ENCODE measurements at places on chromosomes 16 and 17.
A peak's percentile ranks its signal among the peaks of the same experiment; 100 is the strongest.

GRCh38 chr17:69358688-69359596, 32.0 kb upstream of the ABCA5 start:
- peak; percentile 63 for DNase-seq

DNA sequence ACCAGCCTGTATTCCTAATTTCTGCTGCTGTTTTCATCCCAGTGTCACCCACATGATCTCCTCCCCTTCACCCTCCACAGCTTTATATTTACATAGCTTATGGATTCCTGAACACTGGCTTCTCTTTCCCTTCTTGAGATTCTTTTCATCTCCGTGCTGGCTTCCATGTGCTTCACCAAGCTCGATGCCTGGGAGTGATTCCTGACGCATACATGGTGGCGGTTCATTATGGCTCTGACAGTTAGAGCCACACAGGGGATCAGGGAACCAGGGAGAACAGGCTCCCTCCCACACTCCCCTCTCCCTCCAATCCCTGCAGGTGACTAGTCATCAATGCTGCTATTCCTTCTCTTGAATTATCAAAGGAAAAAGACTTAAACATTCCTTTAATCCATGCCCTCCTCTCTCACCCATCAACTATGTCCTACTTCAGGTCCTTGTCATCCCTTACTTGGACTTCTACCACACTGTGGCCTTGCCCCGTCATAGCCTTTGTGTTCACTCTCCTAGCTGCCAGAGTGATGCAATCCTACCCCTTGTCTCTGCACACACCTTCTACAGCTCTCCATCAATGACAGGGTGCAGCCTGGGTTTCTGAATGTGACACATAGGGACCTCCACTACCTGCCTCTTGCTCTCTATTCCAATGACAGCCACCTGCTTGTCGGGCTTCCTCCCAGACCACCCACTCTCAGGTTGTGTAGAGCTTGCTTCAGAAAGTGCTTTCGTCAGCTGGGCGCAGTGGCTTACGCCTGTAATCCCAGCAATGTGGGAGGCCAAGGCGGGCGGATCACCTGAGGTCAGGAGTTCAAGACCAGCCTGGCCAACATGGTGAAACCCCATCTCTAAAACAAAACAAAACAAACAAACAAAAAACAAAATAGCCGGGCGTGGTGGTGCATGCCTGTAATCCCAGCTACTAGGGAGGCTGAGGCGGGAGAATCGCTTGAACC, 43.6 kb downstream of the MYH13 start:
- no peak for DNase-seq

GRCh38 chr16:10599626-10600025, 19.2 kb upstream of the EMP2 start:
- DNase-seq: no peak

DNA sequence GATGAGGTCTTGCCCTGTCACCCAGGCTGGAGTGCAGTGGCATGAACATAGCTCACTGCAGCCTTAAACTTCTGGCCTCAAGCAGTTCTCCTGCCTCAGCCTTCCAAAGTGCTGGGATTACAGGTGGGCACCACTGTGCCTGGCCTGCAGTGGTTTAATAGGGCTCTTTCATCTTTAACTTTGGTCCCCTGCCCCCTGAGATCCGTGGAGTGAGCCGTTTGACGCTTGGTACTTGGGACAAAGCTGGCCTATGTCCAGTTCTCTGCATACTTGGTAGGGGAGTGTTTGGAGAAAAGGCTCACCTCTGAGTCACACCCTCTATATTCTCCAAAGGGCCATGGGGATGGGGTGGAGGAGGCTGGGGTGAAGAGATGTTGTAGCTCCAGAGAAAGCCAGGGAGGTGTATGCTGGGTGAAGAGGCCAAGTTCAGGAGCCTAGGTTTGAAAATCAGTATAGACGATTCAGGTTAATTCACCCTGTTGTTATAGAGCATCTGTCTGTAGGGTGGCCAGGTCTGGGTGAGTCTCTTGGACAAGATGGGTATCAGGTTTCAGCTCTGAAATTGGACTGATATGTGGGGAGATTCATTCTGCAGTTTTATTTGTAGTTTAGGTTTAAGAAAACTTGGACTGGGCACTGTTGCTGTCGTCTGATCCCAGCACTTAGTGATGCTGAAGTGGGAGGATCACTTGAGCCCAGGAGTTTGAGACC, 17.6 kb downstream of the ABCC1 start:
- no peak for DNase-seq

GRCh38 chr17:66952031-66952524, 12.4 kb upstream of the CACNG4 start:
- DNase-seq: no peak

- no peak for DNase-seq
These were observed 202.0 kb downstream of the C16orf78 start for GRCh38 chr16:49575346-49576172.

DNA sequence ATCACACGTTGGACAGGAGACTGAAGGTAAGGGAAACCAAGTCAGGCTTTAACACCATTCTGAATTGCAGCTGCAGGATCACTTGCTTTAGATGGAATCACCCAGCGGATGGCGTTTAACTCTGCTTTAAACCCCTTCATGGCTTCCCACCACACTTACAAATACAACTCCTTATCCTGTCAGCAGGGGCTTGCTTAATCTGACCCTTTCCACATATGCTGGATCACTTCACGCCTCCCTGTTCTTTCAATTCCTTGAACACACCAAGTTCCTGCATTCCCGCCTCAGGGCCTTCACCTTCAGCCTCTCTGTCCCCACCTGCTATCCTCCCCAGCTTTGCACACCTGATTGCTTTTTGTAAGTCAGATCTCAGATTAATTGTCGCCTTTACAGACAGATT, 442.2 kb downstream of the MAF start:
- no peak for DNase-seq

- DNase-seq: no peak
These were observed 10.8 kb downstream of the SMTNL2 start for GRCh38 chr17:4594931-4595684.

DNA sequence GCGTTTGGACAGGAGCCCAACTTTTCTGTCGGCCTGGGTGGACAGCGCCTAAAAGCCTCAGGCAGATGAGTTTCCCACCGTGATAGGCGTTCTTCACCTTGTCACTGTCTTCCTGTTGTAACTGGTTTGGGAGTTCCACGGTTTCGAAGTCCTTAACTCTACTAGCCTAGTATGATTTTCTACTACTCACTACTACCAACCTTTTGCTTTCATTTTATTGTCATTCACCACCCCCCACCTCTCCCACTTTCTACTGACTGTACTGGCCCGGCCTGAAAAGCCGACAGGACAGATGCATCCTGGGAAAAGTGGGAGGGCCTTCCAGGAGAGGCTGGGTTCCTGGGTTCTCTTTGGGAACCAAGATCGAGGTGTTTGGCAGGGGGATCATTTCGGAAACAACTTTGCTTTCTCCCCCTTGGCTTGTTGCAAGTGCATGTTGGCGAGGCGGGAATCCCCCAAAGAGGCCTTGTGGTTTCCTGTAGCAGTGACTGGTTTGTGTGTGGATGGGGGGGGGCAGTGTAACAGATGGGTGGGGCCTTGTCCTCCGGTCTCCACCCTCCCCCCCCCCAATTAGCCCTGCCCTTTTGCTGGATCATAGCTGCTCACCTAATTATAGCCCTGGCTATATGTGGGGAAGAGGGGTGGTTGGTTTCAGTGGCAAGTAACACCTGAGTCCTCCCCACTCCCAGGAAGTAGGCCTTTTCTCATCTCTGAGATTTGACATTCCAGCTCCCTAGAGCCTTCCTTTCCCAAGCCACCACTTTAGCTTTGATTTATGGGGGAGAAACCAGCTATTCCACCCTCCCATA, 1.4 kb downstream of the EIF5A start:
- peak; percentile 82 for DNase-seq

DNA sequence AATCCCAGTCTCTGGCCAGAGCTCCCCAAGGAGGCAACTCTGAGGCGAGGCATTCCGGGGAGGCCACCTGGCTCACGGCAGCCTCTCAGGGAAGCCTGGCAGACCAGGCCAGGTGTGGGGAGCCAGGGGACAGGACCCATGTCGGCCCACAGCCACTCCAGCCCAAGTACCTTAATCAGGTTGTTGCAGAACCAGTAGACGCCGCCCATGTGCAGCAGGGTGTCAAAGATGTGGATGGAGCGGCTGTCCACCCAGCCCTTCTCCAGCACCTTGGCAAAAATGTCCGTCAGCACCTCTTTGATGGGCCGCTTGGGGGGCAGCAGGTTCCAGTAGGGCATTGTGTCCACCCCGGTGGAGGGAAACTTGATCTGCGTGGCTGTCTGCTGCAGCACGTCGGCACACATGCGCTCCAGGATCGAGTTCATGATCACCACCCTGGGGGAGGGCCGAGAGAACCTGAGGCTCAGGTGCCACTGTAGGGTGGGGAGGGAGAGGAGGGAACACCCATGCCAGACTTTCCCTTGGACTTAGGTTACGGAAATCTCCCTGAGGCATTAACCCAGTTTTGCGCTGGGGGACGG, 7.8 kb downstream of the CSF3 start:
- DNase-seq: no peak

- DNase-seq: no peak
These were observed 185.8 kb downstream of the SNX29 start for GRCh38 chr16:12162151-12162985.

GRCh38 chr17:61221597-61222471, 177.8 kb upstream of the TBX2 start:
- DNase-seq: no peak

DNA sequence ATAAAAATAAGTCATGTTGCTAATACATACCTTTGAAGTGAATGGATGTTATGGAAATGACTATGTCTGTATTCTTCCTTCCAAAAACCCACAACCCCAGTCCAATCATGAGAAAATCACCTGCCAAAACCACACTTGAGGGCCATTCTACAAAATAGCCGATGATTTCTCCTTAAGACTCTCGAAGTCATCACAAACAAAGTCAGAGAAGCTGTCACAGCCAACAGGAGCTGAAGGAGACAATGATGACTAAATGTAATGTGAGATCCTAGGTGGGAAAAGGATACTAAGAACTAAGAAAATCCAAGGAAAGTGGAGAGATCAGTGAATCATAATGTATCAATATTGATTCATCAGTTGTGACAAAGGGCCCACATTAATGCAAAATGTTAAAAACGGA, 432.9 kb upstream of the DYNLRB2 start:
- no peak for DNase-seq

DNA sequence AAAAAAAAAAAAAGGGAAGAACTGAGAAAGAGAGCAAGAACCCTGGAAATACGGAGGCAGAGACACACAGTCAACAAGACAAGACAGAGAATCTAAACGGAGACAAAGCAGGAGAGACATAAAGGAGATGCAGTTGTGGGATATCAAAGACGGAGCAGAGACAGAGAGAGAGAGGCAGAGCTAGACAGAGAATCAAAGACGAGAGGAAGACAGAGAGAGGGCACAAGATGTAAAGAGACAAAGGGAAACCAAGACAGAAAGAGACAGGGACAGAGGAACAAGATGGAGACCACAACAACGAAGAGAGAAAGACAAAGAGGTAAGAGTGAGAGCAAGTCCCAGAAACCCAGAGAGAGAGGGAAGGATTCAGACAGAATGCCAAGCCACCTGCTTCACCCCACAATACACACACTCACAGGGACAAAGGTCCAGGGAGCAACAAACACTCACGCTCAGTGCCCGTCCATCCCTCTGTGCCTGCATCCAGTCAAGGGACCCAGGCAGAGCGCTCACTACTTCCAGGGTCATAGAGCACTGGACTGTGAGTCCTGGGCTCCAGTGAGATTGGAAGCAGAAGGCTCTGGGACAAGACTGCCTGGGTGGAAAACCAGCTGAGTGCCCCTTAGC, 88.9 kb downstream of the C16orf78 start:
- DNase-seq: no peak

DNA sequence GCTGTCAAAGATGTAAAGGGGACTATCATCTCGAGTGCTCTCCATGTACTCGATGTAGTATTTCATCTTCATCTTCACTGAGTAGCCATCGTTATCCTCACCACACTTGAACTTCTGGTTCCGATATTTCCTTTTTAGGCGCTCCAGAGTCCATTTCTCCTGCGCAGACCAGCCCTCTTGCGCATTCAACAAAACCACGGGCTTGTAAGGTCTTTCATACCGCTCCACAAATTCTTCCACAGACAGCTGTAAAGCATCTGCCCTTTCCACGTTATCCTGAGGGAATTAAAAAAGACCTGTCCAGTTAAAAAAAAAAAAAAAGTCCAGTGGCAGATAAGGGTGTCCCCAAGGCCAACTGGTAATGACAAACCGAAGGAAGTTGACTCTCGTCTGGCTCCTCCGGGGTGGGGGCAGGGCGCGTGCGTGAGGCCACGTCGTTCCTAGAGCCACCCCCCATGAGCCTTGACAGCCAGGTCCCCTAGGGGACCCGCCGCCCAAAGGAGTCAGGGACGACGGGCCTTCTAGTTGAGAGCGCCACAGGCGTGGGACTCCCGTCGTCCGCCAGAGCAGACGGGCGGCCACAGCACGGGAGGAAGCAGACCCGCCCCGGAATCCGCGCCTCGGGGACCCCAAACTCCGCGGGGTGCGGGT, 701 bp downstream of the JMJD6 start:
- peak; percentile 74 for DNase-seq

DNA sequence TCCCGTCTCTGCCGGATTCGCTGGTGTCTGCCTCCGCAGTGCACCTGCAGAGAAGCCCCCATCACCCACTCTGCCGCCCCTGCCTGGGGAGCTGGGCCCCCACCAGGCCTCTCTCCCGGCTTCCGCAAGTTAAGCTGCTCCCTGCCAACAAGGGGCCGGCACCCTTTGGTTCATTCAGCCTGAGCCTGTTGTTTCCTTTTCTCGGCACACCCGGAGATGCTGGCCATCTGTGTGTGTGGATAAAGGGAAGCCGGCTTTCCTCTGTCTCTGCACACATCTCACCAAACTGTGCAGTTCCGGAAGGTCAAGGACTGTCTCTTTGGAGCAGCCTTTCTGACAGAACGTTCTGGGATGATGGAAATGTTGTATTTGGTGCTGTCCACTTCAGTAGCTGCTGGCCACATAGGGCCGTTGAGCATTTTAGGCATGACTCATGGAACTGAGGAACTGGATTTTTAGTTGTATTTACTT, 6.8 kb downstream of the MAPK8IP3 start:
- DNase-seq: peak; percentile 77

Measured in WERI-Rb-1 (cell line).